GM18507 (cell line): ENCODE measurements at places on chromosomes 3 and 15.

DNA sequence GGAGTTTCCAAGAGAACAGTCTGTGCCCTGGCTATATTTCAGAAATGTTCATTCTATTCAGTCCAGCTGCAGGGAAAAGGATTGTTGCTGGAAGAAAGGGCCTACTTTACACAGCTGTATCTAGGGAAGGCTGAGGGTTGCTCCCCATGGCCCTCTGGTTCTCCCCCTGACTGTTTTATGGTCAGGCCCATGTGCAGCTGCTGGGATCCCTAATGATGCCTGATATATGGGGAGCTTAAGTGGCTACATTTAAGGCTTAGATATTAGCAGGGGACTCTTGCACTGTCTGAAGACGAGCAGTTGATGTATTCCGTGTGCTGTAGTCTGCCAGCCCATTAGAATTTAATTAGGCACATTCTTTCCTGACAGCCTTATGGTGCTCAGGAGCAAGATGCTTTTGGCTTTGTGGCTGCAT, 72.0 kb downstream of the FAM43A start:
- DNase-seq: no peak

GRCh38 chr15:70936326-70936725, 43.7 kb downstream of the LRRC49 start:
- DNase-seq: no peak

DNA sequence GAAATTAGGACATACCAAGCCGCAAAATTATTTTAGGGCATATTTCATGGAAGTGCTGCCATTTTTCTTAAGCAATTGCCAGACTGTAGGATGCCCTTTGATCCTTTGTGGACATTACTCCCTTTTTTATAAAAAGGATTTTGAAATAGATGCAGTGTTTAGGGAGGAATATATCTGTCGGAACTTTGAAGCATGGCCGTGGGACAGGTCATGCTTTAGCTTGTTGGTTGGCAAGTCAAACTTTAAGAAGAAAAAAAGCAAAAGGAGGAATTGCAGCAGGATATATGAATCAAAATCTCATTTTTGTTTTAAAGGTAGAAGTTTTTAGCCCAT, 122.1 kb downstream of the MCTP2 start:
- DNase-seq: no peak

DNA sequence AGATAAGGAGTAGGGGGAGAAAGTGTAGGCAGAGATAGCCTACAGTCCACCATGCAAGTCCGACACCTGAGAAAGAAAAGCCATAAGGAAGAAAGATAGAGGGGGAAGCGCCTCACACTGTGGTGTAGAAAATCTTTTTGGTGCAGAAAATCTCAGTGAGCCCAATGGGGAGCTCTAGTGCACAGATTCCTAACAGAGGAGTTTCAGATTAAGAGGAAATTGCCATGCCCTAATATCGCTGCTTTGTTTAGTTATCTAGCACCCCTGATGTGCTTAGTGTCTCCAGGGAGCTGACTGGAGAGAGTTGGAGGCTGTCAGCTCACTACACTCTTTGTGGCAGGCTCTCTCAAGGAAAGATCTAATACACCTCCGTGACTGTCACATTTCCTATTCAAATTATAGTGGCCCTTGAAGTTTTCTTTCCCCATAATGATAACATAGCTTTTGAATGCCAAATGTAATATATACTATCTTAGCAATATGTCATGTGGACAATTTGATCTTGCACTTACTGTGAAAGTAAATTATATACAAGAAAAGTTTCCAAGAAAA, 33.7 kb downstream of the CGGBP1 start:
- no peak for DNase-seq

GRCh38 chr3:152405915-152406802, 137.4 kb downstream of the MBNL1 start:
- DNase-seq: no peak

GRCh38 chr3:94596887-94597566, 534.2 kb downstream of the NSUN3 start:
- no peak for DNase-seq

DNA sequence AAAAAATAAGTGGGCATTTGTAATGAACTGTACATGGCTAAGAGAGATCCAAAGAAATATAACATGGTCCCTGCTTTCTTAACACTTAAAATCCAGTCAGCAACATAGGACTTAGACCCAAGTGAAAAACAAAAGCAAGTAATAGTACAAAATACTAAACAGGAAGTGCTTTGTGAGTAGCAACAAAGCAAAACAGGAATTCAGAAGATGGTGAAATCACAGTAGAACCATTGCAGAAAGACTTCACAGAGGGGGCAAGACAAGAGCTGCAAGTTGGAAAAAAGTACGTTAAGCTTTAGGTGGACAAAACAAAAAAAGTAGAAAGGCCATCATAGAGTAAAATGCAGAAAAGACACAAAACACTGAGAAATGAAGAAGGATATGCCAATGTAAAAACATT, 116.0 kb downstream of the TBC1D5 start:
- no peak for DNase-seq

- no peak for DNase-seq
Observed at GRCh38 chr15:69285834-69286233, 12.9 kb upstream of the PAQR5 start.

- DNase-seq: no peak
Observed at GRCh38 chr3:171704814-171705213, 105.5 kb downstream of the PLD1 start.

- DNase-seq: no peak
Observed at GRCh38 chr3:70811880-70812279, 499.4 kb upstream of the MDFIC2 start.

- no peak for DNase-seq
Observed at GRCh38 chr3:197907196-197907595, 42.8 kb upstream of the RPL35A start.

GRCh38 chr15:77013776-77014131, 18.8 kb downstream of the PSTPIP1 start:
- DNase-seq: peak; percentile 76

DNA sequence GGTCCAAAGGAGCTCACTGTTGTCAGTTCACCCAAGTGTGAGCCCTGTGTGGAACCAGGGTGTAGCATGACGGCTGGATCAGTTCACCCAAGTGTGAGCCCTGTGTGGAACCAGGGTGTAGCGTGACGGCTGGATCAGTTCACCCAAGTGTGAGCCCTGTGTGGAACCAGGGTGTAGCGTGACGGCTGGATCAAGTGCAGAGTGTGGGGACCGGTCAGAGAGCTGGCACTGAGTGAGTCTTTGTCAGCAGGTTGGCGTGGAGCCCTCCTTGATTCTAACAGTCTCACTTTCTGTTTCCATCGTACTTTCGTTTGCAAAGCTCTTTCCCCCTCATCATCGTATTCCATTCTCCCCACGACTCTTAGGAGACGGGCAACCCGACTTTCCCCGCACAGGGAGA, 57.9 kb upstream of the DLG1 start:
- DNase-seq: no peak

DNA sequence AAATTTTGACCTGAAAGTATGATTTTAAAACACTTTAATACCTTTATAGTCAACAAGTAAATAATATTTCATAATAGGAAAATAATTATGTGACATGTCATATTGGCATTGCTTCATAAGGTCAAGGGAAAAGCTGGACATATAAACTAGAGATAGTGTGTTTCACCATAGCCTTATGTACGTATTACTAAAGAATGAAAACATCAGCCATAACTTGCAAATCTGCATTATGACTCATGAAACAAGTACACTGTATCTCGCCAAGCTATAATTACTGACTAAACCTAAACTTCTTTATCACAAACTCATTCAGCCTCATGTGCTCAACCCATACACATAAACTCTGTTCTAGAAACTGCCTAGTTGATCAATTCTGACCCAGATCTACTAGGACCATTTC, 950.1 kb downstream of the FHIT start:
- no peak for DNase-seq

DNA sequence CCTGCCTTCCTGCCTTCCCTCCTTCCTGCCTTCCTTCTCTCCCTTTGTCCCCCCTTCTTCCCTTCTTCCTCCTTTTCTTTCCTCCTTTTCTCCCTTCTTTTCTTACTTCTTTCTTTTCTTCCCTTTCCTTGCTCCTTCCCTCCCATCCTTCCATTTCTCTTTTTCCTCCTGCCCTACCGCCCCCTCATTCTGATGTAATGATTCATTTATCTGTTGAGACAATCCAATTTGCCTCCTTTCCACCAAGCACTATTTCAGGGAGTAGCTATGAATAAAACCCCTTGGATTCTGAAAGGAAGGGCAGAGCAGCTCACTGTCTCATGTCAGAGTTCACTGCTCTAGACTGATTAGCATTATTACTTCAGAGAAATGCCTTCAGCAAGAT, 462.6 kb downstream of the PDCD6IP start:
- DNase-seq: no peak

GRCh38 chr15:98583771-98584430, 64.4 kb upstream of the IGF1R start:
- no peak for DNase-seq

DNA sequence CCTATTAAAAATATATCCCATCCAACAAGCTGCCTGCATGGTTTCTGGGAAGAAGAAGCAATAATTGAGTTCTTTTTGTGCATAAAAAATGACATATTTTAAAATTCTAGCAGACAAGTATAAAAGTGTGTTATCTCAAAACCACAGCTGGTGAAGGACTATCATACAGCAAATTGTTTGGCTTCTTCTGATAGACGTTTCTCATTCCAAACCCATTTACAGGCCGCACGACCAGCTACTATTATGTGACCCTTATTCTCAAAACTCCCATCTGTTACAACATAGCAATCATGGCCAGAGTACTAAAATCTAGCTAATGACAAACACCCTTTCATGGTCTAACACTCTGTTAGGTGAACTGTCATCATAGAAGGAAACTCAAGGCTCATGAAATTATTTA, 21.7 kb downstream of the ETFA start:
- no peak for DNase-seq

DNA sequence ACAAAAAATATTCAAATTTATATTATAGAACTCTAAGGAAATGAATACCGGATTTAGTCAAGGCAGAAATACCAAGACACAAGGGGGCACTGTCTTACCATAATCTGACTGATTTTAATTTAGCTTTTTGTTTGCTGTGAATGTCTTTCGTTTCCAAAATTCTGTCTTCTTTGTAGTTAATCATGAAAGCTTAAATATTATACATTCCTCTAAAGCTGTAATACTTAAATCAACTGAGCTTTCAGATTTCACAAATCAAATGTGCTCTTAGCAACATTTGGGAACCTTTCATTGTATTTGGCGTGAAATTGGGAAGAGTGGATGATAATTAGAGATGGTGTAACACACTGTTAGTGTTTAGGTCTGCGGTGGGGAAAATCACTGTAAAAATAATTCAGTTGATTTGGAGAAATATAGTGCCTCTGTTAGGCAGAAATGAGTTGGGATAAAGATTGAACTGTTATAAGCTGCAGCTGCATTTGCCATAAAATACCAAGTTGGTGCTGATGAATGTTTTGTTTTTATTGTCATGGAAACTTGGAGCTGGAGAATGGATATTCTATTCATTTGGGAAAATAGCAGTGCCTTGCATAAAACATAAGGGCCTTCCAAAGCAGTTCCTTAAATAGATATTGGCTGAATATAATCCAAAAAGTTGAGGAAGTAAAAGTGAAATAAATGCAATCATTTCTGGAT, 228.2 kb downstream of the TCF12 start:
- DNase-seq: peak; percentile 20

GRCh38 chr15:47717036-47717612, at the start of gene SEMA6D:
SEMA6D (plus strand) TSS chr15:47717505; CDS start chr15:47759799, 42,294 bp downstream.
- no peak for DNase-seq

GRCh38 chr3:53123953-53124352, 6.3 kb downstream of the RFT1 start:
- no peak for DNase-seq

GRCh38 chr3:197520311-197521276, 35.2 kb downstream of the BDH1 start:
- DNase-seq: no peak

DNA sequence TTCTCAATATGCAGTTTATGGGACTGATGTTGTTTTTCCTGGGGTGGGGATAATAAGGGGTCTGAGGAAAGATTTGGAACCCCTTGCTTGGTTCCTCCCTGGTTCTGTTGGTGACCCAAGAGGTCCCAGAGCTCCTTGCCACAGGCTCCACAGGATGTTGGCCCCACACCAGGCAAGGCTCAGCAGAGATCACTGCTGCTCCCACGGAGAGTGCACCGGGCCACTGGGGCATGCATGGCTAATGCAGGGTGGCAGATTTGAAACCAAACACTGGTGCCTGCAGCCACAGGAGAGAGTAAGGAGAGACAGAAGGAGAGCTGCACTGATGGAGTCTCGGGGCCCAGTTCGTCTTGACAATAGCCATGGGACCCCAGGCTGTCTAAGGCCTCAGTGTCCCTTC, 2.5 kb downstream of the FAM107A start:
- no peak for DNase-seq

GRCh38 chr3:116254541-116254940, 190.7 kb downstream of the LSAMP start:
- no peak for DNase-seq

DNA sequence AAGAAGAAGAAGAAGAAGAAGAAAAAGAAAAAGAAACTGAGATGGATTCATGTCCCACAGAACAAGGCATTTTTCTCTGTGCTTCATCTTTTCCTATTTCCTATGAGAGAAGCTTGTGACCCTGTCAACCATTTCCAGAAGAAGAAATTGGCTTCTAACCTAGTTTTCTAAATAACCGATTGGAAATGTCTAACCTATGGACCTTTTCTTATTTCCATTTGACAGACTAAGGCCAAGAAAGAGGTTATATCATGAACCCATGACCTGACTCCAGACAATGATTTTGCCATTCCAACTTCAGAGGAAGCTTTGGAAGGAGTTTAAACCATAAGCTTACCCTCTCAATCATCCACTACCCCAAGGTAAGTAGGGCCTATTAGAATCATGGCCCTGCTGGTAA, 16.3 kb upstream of the CSRNP1 start:
- DNase-seq: no peak

DNA sequence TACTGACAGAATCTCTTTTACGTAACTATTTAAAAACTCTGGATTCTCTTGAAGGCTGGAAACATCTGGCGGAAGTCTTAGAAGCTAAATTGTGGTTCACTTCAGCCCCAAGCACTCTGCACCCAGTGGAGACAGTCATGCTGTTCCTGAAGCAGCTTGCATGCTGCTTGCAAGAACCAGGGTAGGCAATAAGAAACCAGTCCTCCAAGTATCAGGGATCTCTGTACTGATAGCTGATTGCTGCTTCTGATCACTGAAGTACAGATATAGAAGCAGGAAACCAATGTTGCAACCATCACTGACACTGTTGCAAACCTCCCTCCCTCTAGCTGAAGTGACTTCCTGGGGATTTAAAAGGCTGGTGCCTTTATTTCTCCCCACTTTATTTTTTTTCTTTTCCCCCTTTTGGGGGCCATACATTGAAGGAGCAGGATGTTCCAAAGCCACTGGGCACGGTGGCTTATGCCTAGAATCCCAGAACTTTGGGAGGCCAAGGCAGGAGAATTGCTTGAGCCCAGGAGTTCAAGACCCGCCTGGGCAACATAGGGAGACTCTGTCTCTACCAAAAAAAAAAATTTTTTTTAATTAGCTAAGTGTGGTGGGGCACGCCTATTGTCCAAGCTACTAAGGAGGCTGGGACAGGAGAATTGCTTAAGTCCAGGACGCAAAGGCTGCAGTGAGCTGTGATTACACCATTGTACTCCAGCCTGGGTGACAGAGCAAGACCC, 15.3 kb downstream of the SPCS1 start:
- no peak for DNase-seq

GRCh38 chr3:51696954-51697353, 9.9 kb upstream of the GRM2 start:
- DNase-seq: no peak
